Glutamatergic neuron (in vitro differentiated cells): ENCODE measurements at places on chromosomes 1 and 21. TPM values are rescaled to one million over a fixed set of nuclear protein-coding genes. Genes with fewer than 3 reads are reported as not detected.

Gene PLA2G5
- not detected for total RNA-seq

Gene CLCA1
- not detected for total RNA-seq

Gene ETV3L
- total RNA-seq: not detected

Gene CYP4Z1
- not detected for total RNA-seq

Gene TPTE
- not detected for total RNA-seq

Gene APOBEC4
- not detected for total RNA-seq

Gene F11R
- 7.7 TPM for total RNA-seq

Gene APH1A
- total RNA-seq: 94.2 TPM

Gene LYST
- total RNA-seq: 33.6 TPM

Gene GPR52
- total RNA-seq: 1.1 TPM

Gene FASLG
- not detected for total RNA-seq

Gene OBSCN
- total RNA-seq: 25.7 TPM

Gene MPZ
- total RNA-seq: 16.4 TPM

Gene EPHA10
- 4.8 TPM for total RNA-seq

Gene DMBX1
- total RNA-seq: not detected
